Effector memory CD8-positive, alpha-beta T cell (primary cell): ENCODE measurements at places on chromosomes 13 and 19.

- H3K36me3 ChIP-seq, result no peaks in the 10 kb centered on the region
- no peaks in the 10 kb centered on the region for H3K4me1 ChIP-seq
- no peak for DNase-seq
- H3K27me3 ChIP-seq, result peaks cover 34% of the 10 kb centered on the region
- H3K4me3 ChIP-seq, result no peak overlapping the region
- no peak overlapping the region for H3K27ac ChIP-seq
Measured at GRCh38 chr13:21233086-21233485, 56.6 kb downstream of the MRPL57 start.

- H3K4me3 ChIP-seq, result peak within 1 kb of the TSS; percentile 55
- no peak within 1 kb of the TSS for H3K27ac ChIP-seq
- H3K4me1 ChIP-seq, result peaks cover 4% of the 10 kb centered on the region
- no peak for DNase-seq
Measured at GRCh38 chr13:23433171-23434153, at the start of gene SACS. TSS of gene SACS (minus strand) at chr13:23433702. CDS start at chr13:23411239, 22,463 bp downstream.

GRCh38 chr19:51131780-51132680 is 7.3 kb downstream of the SIGLEC9 start:
- H3K27ac ChIP-seq, result peak overlapping the region; percentile 90
- H3K27me3 ChIP-seq, result no peaks in the 10 kb centered on the region
- peaks cover 62% of the 10 kb centered on the region for H3K4me1 ChIP-seq
- peak overlapping the region; percentile 79 for H3K4me3 ChIP-seq
- peak; percentile 45 for DNase-seq
- H3K36me3 ChIP-seq, result peaks cover 18% of the 10 kb centered on the region

DNA sequence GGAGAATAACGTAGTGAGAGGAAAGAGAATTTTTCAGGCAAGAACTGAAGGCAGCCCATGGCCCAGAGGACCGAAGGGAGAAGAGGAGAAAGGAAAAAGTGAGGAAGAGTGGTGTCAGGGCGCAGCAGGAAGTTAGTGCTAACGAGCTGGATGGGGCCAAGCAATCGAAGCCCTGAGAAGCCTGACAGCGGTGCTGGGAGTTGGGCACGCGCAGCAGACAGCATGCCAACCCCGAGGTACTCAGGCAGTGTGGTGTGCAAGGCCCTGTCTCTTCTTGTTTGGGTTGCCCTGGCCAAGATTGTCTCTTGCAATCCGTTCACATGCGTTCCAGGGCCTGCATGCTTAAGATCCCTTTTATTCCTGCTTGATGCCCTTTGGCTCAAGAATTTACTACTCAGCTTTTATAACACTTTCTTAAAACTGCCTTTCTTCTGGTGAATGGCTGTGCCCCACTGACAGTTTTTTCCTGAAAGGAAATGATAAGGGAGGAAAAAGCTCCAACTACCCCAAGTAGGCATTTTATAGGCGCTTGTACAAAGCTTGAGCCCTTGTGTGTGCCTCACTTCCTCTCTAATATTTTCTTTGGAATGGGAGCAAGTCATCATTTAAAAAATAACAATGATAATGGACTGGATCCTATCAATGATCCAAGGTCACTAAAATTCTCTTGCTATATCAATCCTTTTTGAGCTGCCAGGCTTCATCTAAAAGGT is 115.4 kb downstream of the FLT1 start:
- DNase-seq, result no peak
- peaks cover 29% of the 10 kb centered on the region for H3K27me3 ChIP-seq
- no peak overlapping the region for H3K27ac ChIP-seq
- H3K36me3 ChIP-seq, result no peaks in the 10 kb centered on the region
- H3K4me1 ChIP-seq, result peaks cover under 1% of the 10 kb centered on the region
- H3K4me3 ChIP-seq, result no peak overlapping the region

- peaks cover 29% of the 10 kb centered on the region for H3K27me3 ChIP-seq
- peak overlapping the region; percentile 96 for H3K4me3 ChIP-seq
- peak overlapping the region; percentile 8 for H3K27ac ChIP-seq
- DNase-seq, result peak; percentile 70
Measured at GRCh38 chr19:10289167-10289835, 451 bp upstream of the ICAM5 start.
